ENCODE measurements at places on chromosomes 6 and 20.

DNA sequence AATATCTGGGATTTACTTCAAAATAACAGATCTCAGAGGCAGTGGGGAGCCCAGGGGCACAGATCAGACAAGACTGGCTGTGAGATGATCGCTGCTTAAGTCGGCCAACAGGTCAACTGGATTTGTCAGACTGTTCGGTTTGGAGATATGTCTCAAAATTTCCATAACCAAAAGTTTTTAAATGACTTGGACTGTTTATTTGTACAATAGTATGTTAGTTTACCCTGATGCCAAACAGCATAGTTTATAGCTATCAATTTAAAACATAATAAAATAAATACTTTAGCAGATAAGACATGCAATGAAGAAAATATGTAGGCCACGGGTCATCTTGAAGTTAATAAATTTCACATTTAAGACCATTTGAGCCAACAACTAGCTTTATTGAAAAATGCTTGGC lies 126.7 kb downstream of the IRF4 start:
- no peak for DNase-seq

- no peak for DNase-seq
Observed at GRCh38 chr6:44006872-44007303, 120.4 kb downstream of the MRPL14 start.

- no peak for DNase-seq
Observed at GRCh38 chr20:48813446-48813747, 14.4 kb downstream of the PREX1 start.

DNA sequence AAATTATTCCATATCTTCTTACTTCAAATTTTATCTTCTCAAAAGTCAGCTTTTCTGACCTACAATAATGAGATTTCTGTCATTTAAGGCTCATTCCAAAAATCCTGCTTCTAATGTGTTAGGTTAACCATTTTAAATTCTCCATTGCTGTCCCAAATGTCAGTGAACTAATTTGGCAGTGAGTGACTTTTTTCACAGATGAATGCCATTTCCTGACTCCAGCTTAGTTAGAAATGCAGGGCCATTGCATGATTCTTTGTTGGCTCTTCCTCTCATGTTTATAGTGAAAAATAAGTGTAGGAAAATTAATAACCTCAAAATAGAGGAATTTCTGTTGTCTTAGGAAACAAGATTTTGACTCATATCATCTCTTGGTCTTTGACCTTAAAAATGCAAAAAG lies 44.1 kb downstream of the VIP start:
- no peak for DNase-seq

GRCh38 chr6:13425270-13425873 lies 62.0 kb downstream of the GFOD1 start:
- no peak for DNase-seq

- no peak for DNase-seq
Observed at GRCh38 chr6:146017672-146018071, 11.2 kb upstream of the GRM1 start.

DNA sequence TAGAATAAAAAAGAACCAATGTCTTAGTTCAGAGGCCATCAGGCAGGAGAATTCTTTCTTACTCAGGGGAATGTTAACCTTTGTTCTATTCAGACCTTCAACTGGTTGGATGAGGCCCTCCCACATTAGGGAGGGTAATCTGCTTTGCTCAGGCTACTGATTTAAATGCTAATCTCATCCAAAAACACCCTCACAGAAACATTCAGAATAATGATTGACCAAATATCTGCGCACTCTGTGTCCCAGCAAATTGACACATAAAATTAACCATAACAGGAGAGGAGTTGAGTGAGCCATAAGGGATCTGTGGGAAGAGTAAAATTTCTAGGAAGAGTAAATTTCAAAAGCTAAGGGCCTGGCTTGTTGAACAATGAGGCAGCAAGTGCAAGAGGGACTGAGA lies 234.0 kb upstream of the PLCB4 start:
- DNase-seq, result no peak

GRCh38 chr20:50197463-50198179 lies 7.0 kb downstream of the CEBPB start:
- no peak for DNase-seq

- no peak for DNase-seq
Observed at GRCh38 chr6:139872665-139873064, 498.2 kb upstream of the CITED2 start.

GRCh38 chr20:52482044-52482443 lies 290.5 kb upstream of the ZFP64 start:
- no peak for DNase-seq

DNA sequence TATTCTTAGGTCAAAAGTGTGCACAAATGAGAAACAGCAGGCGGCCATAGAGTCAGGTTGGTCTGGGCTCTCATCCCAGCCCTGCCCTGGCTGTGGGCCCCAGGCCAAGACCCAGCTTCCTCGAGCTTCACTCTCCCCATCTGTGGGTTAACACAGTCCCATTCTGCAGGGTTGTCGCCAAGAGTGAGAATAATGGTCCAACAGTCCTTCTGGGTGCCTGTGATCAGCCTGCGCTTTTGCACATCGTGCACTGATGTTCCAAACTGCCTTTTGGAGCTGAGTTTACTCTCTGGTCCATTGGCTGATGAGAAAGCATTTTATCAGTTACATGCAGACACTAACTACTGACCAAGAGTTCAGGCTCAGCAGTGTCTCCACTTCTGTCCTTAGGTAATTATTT lies 82.6 kb downstream of the INSM1 start:
- peak; percentile 32 for DNase-seq

GRCh38 chr6:39312912-39313525 lies 1.2 kb downstream of the KCNK17 start:
- DNase-seq, result no peak

GRCh38 chr6:7440476-7440875 lies 50.9 kb downstream of the RIOK1 start:
- DNase-seq, result peak; percentile 29

DNA sequence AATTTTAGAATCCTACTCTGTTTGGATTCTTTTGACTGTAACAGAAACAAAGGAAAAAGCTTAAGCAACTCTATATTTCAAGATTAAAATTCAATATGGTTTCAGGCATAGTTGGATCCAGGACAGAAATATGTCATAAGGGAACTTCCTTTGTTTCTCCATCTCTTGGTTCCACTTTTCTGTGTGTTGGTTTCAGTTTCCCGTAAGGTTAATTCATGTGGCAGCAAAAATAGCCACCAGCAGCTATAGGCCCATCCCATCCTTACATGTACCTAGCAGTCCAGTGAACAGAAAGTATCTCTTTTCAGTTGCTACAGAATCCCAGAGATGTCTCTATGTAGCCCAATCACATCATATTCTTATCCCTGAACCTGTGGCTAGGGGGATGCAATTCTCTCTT lies 8.8 kb upstream of the FAM8A1 start:
- no peak for DNase-seq

GRCh38 chr6:44642349-44642748 lies 254.8 kb downstream of the CDC5L start:
- no peak for DNase-seq

DNA sequence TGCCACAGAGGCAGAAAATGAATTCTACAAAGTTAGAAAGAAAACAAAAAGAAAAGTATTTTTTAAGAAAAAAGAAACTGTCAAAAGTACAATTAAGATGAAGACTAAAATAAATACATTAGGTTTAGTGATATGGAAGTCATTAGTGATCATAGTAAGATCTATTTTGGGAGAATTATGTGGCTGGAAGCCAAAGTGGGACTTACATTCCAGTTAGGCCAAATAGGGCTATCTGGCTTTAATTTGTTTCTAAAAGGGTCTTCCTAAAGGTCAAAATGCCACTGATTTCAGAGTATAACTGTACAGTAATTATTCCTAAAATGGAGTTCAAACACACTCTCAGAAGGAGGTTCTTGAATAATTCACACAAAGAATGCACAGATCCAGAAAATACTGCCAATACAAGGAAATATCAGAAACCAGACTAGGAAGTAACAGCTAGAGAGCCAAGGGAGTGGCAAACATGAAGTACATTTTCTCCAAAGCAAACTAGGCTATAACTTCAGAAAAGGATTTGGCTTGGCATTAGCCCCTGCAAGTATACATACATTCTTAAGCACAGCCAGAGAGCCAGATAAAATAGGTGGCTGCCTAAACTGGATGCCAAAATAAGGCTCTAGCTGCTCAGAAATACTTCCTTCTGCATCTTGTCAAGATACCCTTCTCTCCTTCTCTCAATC lies 45.3 kb downstream of the PDSS2 start:
- DNase-seq, result peak; percentile 23

GRCh38 chr6:135527960-135528249 lies 30.4 kb upstream of the AHI1 start:
- DNase-seq, result no peak

GRCh38 chr6:1643830-1644445 lies 34.2 kb downstream of the FOXC1 start:
- no peak for DNase-seq

GRCh38 chr20:56664796-56665195 lies 35.7 kb downstream of the TFAP2C start:
- DNase-seq, result no peak

- peak; percentile 65 for DNase-seq
Observed at GRCh38 chr6:12097791-12098190, 85.7 kb downstream of the HIVEP1 start.

DNA sequence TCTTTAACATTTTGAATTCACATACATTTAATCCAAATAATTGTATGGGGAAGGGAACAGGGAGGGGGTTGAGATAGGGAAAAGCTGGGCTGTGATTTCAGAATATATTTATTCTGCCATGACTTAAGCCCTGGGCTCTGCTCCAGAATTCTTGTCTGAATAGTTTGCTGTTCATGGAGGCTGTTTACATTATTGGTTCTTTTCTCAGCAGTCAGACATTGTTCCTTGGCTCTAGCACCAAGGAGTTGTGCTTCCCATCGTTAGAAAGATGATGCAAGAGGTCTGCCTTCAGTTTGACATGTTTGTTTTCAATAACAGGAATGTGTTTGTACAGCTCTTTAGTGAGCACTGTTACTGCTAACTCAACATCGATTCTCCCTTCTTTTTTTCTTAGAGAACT lies 198.8 kb upstream of the CDYL start:
- peak; percentile 93 for DNase-seq

- no peak for DNase-seq
Observed at GRCh38 chr20:13758884-13759283, 25.8 kb downstream of the ESF1 start.

All from fibroblast of upper back skin (primary cell).